ENCODE measurements at places on chromosomes 16 and 17. TPM values are rescaled to one million over a fixed set of nuclear protein-coding genes. Genes with fewer than 3 reads are reported as not detected.

DNA sequence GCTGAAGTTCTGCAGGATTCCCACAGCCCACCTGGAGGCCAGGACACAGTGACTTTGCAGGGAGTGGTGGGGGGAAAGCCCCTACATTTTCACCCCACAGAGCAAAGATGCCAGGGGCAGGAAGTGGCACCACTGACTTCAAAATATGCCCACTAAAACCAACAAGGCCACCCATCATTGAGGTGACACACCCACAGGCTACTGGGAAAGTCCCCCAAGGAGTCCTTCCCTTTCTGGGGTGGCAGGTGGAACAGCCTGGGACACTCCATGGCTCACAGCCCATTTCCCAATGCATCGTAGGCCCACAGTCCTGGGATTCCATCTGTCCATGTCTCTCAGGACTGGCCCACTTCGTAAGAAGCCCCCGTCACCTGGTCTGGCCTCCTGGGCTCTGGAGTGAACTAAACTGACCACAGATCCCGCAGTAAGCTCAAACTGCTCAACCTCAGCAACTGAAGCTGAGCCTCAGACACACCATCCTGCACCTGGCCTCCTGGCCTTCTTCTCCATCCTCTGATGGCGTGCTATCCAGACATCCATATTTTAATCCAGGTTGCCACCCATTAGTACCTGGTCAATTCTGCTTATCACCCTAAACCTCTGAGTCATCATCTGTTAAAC, 7.5 kb upstream of the CCL1 start:
- DNase-seq: peak; percentile 56

- DNase-seq: no peak
Observed at GRCh38 chr17:29826114-29826692, 103.8 kb downstream of the SSH2 start.

- peak; percentile 65 for DNase-seq
Observed at GRCh38 chr17:79623786-79624717, 13.2 kb upstream of the RBFOX3 start.

Gene NLRC3
- total RNA-seq: not detected

DNA sequence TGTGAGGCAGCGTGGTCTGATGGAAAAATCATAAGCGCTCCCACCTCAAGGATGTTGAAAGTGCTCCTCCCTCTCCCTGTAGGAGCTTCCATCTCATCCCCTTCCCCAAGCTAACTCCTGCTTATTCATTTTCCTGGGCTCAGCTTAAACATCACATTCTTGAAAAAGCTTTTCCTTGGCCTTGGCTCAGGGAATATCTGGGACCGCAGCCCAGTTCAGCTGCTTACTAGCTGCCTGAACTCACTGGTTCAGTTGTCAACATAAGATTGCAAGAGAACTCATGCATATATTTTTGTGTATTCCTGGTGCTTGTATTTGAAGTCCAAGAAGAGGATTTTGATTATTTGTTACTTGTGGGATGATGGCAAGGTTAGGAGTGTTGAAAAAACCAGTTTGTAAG, 91.5 kb downstream of the UTP18 start:
- DNase-seq: no peak

DNA sequence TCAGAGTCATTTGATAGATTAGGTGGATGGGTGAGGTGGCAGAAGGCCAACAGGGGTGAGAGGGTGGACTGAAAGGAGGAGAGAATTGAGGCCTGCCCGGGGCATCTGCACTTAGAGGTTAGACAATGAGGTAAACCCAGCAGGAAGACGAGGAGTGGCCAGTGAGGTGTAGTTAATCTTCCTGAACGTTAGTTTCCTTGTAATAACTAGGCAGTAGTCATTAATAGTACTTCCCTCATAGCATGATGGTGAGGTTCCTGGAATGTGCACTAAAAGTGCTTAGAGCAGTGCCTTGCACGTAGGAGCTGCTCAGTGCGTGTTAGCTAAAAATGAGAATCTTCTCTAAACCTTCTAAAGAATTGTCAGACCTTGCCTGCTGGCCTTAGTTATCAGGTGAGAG, 13.5 kb upstream of the KSR1 start:
- DNase-seq: no peak

- DNase-seq: no peak
Observed at GRCh38 chr17:21345236-21345635, 30.9 kb upstream of the KCNJ12 start.

Measured in osteocyte (in vitro differentiated cells).